ENCODE measurements at places on chromosomes 2 and 18.

DNA sequence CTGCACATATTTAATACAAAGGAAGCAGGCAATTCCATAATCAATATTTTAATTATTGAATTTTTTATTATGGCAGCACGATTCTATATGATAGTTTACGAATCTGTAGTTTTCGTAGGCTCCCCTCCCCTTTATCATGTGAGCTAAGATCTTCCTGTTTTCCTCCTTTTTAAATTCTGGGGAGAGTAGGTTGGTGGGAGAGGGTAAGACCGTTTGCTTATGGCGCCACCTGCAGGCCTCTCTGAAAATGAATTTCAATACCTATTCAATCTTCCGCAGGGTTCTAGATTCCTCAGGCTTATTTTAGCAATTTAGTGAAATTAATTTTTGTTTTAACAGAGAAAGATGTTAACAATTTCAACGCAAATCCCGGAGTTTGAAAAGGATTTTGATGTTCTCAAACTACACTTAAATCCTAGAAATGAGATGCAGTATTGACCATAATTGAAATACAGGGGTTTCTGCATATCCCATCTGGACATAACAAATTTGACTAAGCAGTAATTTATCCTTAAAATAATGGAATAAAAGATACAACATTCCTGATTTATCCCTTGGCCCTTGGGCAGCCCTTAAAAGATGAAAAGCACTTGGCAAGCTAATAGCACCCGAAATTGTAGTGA lies 12.8 kb upstream of the GBX2 start:
- DNase-seq: no peak

DNA sequence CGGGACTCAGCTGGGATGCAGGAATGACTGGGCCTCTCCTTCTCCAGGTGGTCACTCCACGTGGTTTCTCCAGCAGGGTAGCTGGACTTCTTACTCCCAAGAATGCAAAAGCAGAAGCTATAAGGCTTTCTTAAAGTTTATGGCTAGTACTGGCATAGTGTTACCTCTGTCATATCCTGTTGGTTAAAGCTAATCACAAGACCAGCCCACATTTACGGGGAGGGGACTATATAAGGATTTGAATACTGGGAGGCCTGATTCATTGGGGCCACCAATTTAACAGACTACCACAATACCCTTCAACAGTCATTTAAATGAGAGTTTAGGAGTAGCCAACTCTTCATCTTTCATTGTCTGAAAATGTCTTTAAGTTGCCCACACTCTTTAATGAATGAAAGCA lies 94.4 kb upstream of the TSPYL6 start:
- DNase-seq: no peak

GRCh38 chr2:63408530-63408929 lies 179.7 kb downstream of the WDPCP start:
- DNase-seq: no peak

GRCh38 chr2:62133320-62133823 lies 62.5 kb upstream of the B3GNT2 start:
- DNase-seq: no peak

- no peak for DNase-seq
These were observed 94.4 kb upstream of the ASAP2 start for GRCh38 chr2:9112079-9112721.

GRCh38 chr18:42414756-42415454 lies 459.9 kb downstream of the PIK3C3 start:
- no peak for DNase-seq

- DNase-seq: no peak
These were observed 319.9 kb upstream of the SALL3 start for GRCh38 chr18:78659748-78660147.

- DNase-seq: no peak
These were observed 374.6 kb downstream of the IRS1 start for GRCh38 chr2:226424971-226425370.

DNA sequence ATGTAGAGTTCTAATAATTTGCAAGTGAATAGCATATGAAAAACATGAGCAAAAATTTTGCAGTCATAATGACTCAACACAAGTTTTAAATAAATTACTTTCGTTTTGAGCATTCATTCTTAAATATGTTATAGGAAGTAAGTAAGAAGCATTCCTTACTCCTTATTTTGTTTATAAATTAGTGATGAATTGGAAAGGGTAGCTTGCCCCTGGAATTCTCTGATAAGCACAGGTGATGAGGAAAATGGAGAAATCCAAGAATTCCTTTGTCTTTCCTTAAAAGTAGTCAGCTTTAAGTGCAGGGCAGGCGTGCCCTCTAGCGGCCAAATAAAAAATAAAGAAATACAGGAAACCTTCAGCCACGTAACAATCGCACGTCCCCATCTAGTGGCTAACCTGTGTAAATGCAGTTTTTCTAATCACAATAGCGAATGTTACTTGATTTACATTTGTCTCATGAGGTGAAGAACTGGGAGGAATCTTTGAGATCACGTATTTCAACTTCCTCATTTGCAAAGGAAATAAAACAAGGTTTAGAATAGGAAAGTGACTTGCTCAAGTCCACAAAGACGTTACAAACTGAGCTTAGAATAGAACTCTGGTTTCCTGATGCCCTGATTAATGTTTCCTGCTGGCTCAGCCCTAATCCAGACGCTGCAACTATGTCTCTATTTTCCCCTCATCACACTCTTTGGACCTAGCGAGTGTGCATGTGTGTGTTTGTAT lies 47.2 kb upstream of the ZNG1B start:
- DNase-seq: peak; percentile 66

GRCh38 chr2:39373181-39373802 lies 63.8 kb downstream of the MAP4K3 start:
- DNase-seq: no peak

DNA sequence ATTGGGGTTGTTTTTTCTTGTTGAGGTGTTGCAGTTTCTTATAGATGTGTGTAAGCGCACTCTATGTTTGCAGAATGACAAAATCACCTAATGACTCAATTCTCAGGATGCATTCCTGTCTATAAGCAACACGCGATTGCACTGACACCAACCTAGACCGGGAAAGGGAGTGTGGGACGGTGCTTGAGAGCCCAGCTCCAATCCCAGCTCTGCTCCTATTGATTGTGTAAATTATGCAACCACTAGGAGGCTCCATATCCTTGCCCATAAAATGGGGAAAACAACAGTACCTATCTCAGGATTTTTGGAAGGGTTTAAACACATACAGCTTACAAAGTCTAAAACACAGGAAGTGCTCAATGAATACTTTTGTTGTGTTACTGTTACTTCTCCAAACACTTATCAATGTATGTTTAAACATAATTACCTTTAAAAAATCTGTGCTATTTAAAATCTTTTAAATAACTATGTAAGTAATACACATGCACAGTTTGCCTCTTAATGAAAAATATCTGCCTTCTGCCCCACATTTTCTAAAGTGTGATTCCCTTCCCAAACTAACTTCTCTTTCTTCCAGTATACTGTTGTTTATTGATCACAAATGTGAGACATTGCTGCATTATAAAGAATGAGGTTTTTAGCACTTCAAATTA lies 132.5 kb downstream of the SPHKAP start:
- DNase-seq: no peak

- DNase-seq: no peak
These were observed 71.1 kb upstream of the HK2 start for GRCh38 chr2:74762789-74763188.

- DNase-seq: no peak
These were observed 19.1 kb upstream of the SH3BP4 start for GRCh38 chr2:234932591-234933168.

- no peak for DNase-seq
These were observed 124.9 kb upstream of the PIEZO2 start for GRCh38 chr18:11274144-11274794.

DNA sequence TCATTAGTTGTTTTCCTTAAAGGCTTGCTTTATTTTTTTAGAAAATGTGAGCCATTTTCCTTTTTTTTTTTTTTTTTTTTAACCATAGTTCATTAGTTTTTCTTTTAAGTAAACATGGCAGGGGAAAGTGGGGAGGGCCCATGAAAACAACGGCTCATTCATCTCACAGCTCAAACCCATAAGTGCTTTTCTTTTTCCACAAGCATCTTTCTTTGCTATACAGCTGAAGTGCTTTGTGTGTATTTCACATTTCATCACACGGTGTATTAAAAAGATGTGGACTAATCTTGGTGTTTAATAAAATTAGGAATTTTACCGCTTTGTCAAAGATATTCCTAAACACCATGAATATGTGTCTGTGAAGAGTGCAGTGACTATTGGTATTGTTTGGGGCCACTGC lies 41.6 kb downstream of the RHBDD1 start:
- no peak for DNase-seq

GRCh38 chr2:229243890-229244560 lies 27.1 kb downstream of the PID1 start:
- DNase-seq: no peak

- DNase-seq: no peak
These were observed 8.3 kb upstream of the TGFA start for GRCh38 chr2:70561893-70562292.

DNA sequence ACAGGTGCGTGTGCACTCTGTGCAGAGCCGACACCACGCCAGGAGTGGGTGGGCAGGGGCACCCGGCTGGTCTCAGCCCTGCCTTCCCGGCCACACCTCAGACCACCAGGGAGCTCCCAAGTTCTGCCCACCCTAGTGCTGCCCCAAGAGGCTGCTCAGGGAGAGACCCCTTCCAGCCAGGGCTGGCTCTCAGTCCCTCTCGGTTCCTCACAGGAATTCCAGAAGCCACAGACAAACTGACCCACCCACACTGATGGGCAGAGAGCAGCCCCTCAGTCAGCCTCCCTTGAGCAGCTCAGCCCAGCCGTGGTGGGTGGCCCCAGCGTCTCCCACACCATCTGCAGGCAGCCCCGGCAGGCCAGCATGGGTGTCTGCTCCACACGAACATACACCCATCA lies 33.8 kb downstream of the GPC1 start:
- DNase-seq: no peak

DNA sequence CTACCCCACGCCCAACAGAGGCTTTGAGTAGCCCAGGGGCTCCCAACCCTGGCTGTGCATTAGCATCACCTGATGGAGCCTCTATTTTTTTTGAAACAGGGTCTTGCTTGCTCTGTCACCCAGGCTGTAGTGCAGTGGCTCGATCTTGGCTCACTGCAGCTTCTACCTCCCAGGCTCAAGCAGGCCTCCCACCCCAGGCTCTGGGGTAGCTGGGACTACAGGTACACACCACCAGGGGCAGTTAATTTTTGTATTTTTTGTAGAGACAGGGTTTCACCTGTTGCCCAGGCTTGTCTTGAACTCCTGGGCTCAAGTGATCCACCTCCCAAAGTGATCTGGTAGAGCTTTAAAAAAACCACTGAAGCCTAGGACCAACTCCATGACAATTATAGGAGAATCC lies 394.8 kb upstream of the ATP5MC3 start:
- DNase-seq: no peak

GRCh38 chr2:195838002-195838401 lies 181.0 kb downstream of the SLC39A10 start:
- DNase-seq: no peak

DNA sequence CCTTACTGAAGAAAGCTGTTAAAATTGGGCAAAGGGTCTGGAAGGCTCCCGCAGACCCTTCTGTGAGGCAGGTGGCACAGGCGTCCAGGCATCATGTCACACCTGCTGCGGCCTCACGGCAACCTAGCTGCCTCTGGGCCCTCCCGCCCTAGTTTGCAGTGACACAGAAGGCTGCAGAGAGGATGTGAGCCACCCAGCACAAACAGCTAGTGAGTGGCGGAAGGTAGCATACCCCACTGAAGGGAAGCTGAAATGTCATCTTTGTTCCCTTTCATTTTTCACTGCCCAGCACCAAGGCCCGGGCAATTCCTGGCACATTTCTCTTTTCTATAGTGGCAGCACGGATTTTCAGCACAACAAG lies 53.8 kb downstream of the TRAPPC12 start:
- no peak for DNase-seq

GRCh38 chr2:168601741-168602140 lies 145.7 kb downstream of the CERS6 start:
- no peak for DNase-seq

DNA sequence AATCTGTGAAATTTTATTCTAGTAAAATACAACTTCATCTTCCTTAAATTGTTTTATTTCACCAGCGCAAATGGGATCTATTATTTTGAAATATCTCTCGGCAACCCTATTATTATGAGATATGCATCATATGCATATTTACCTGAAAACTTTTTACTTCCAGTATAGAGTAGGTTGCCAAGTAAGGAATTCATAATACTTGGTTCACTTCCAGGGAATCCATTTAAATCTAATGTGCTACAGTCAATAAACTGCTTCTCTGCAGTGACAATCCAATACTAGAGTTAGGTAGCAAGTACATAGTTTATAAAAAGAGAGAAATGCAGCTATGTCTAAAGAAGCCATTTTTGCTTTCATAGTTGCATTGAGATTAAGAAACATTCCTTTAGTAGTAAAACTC lies 88.8 kb upstream of the FAM117B start:
- DNase-seq: no peak

DNA sequence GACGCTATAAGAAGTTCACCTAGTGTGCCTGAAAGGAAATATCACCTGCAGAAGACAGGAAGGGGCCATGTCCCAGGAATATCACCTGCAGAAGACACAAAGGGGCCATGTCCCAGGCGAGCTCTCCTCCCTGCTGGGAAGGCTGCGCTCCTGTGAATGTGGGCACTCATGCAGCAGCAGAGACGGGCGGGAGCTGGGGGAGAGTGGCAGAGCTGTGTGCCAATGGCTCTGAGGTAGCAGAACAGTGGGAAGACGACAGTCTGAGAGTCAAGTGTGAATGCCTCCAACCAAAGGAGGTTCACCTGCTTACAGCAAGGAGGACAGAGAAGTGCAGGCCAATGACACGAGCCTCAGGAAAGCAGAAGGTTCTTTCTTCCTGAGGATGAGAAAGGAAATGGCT lies 117.9 kb upstream of the SALL3 start:
- no peak for DNase-seq

DNA sequence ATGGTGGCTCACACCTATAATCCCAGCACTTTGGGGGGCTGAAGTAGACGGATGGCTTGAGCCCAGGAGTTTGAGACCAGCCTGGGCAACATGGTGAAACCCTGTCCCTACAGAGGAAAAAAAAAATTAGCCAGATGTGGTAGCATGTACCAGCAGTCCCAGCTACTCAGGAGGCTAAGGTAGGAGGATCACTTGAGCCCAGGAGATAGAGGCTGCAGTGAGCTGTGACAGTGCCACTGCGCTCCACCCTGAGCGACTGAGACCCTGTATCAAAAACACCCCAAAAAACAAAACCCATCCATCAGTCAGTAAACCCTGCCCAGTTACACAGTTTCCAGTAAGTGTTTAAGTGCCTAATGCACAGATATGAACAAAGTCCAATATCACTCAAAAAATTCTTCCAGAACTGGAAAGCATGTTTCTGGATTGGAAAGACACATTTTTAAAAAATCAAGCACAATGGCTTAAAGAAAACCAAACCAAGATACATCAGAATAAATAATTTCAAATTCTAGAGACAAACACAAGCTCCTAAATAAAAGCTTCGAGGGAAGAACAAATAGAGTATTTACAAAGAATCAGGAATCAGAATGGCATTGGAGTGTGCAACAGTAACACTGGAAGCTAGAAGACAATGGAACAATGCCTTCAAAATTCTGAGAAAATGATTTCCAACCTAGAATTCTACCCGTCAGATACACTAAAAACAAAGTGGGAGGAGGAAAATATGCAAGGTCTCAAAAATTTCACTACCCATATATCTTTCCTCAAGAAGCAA lies 72.4 kb downstream of the TLK1 start:
- no peak for DNase-seq

- DNase-seq: no peak
These were observed 18.6 kb downstream of the HIBCH start for GRCh38 chr2:190301032-190301431.

GRCh38 chr18:74898965-74899364 lies 301.3 kb downstream of the ZNF407 start:
- no peak for DNase-seq

Measured in activated CD4-positive, alpha-beta T cell treated with anti-CD3 and anti-CD28 coated beads, Interleukin-2, amount 50 U/mL, for 24 hours (primary cell).